ENCODE measurements at places on chromosomes 12 and 14.
A peak's percentile ranks its signal among the peaks of the same experiment; 100 is the strongest.

DNA sequence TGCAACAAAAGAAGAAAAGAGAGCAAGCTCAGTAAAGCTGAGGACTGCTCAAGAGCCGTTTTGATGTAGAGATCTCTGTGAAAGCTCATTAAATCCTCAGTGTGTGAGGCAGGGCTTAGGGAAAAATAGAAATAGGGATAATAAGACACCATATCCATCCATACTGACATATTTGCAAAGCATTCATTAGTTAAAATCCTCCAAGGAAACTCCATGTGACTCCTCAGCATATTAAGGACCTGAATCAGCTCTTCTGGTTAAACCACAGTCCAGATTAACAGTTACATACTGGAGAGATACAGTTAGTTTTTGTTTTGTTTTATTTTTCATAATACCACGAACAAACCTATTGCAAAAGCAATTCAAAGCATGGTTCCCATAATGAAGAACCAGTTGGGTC is 288.2 kb downstream of the PAWR start:
- DNase-seq = no peak

DNA sequence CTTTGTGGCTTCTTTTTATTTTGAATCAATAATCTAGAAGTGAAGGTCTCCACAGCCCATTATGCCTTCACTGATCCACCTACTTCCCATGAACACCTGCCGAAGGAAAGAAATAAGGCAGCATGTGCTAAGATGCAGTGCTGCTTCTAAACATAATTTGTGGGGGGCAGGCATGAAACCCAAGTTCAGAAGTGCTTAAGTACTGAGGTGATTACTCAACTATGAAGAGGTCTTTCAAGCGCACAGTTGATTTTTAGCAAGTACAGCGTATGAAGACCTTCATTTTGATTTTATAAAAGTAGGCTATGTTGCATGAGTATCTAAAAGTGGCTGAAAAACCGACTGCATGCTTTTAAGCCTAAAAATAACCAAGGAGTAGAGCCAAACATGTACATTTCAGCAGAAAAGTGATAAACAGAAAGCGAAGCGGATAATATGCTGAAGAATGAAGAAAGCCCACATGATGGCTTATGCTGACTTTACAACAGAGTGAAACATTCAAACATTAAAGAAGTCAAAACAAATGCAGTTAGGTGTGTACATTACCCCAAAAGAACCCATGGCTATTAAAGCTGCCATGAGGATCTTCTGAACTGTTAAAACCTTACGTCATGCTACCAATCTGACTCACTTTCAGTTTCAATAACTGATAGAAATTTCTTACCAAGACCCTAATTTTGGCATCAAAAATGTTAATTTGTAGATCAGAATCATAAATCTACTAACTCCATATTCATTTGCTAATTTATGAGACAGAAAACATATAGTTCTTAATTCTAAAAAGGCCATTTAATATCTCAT is 29.3 kb downstream of the KICS2 start:
- DNase-seq = no peak

DNA sequence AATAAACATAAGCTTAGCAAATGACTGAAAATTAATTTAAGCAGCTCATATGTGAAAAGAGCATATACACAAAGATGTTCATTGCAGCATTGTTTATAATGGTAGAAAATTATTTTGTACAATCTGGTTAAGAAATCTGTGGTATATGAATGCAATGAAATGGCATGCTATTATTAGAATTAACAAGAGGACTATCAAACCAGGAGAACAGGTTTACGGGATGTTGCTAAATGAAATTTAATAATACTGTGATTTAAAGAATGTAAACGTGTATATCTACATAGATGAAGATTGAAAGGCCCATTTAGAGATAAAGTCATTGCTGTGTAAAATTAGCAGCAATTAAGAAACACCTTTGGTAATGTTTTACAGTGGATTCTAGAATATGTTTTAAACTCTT is 70.5 kb downstream of the EID3 start:
- DNase-seq = no peak

- DNase-seq = no peak
These were observed 7.5 kb downstream of the PTPN6 start for GRCh38 chr12:6958609-6959057.

DNA sequence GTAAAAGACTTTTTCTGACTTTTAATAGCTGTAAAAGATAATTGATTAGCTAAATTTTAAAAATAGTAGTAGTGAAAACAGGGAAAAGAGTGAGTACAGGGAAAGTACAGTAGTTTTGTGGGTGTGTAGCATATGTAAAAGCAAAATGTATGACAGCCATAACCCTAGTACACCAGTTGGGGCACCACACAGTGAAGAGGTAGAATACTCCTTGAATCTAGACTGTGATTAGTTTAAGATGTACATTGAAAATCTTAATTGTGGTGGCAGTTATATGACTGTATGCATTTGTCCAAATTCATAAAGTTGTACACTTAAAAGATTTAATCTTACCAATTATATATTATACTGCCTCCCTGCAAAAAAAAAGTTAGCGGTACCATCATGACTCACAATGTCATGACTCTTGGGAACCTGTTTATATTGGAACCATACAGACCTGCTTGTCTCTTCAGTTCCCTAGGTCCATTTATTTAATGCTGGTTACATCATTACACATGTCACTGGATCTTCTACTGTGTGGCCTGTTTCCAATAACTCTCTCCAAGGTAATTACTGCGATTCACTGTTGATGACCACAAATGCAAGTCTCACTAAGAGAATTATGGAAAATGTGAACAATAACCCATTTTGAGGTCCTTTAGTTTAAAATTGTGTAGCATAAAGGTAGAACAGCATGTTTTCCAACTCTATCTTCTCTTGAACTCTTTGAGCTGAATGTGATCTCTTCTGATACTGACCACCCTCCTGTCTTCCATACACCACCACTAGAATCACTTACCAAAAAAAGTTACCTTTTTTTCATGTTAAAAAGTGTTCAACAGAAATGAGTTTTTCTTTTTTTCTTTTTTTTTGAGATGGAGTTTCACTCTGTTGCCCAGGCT is 264.2 kb upstream of the AMIGO2 start:
- no peak for DNase-seq

GRCh38 chr14:104817930-104818713 is 17.2 kb downstream of the ZBTB42 start:
- no peak for DNase-seq

- no peak for DNase-seq
These were observed 38.4 kb upstream of the FOXN3 start for GRCh38 chr14:89455412-89455811.

- no peak for DNase-seq
These were observed 632.8 kb downstream of the DIO2 start for GRCh38 chr14:79578470-79578869.

DNA sequence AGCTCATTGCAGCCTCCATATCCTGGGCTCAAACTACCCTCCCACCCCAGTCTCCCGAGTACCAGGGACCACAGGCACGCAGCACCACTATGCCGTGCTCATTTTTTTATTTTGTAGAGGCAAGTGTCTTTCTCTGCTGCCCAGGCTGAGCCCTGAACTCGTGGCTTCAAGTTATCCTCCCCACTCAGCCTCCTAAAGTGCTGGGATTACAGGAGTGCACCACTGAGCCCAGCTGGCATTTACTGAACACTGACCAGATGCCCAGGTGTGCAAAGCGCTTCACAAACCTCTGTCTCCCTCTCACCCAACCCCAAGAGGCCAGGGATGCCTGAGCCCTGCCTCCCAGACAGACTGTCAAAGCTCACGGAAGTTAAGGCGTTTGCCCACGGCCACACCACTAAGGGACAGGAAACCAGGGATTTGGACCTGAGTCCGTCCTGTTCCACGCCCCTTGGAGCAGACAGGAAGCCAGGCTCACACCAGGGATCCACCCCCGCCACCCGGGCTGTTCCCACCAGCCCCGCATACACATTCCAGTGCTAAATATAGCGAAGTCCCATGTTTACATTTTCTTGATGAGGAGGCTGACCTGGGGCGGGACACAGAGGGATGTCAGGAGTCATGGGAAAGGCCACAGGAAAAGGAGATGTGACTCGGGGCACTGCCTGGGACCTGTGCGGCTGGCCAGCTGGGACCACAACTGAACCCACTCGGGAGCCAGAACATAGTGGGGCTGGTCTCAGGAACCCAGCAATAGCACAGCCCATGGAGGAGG is 51.2 kb downstream of the TESC start:
- no peak for DNase-seq

DNA sequence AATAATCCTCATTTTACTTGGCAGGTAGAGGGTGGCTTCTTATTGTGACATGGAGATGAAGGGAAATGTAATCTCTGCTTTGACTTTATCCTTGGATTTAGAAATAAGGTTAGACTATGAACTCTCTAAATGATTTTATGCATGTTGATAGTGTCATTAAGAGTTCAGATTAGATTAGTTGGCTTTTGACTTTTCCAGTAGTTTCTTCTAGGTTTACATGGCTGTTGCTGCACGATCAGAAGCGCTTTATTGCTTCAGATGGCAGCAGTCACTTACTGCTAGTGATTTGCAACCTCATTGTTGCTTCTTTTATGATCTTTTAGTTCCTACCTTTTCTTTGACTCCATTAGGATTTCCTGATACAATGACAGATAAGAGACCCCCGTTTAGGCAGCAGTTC is 32.3 kb downstream of the SLC15A5 start:
- no peak for DNase-seq

GRCh38 chr12:95862038-95862437 is 3.3 kb downstream of the SNRPF start:
- no peak for DNase-seq

DNA sequence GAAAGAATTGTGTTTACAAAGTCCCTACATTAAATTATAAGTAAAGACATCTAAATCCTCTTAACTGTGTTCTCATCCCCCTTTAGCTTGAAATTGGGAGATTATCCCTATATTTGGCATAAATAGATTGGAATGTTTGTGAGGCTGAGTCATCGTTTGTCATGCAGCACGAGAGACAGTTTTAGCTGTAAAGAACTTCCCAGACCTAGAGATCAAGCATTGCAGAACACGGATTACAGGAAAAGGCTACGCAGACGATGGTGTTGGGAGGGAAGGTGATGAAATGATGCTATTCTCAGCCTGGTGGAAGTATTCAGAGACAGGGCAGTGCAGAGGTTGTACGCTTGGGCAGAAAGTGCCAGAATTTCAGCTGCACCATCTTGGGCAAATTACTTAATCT is 93.8 kb downstream of the PTPRB start:
- DNase-seq = no peak

- no peak for DNase-seq
These were observed 47.7 kb downstream of the GNG2 start for GRCh38 chr14:51908086-51908485.

DNA sequence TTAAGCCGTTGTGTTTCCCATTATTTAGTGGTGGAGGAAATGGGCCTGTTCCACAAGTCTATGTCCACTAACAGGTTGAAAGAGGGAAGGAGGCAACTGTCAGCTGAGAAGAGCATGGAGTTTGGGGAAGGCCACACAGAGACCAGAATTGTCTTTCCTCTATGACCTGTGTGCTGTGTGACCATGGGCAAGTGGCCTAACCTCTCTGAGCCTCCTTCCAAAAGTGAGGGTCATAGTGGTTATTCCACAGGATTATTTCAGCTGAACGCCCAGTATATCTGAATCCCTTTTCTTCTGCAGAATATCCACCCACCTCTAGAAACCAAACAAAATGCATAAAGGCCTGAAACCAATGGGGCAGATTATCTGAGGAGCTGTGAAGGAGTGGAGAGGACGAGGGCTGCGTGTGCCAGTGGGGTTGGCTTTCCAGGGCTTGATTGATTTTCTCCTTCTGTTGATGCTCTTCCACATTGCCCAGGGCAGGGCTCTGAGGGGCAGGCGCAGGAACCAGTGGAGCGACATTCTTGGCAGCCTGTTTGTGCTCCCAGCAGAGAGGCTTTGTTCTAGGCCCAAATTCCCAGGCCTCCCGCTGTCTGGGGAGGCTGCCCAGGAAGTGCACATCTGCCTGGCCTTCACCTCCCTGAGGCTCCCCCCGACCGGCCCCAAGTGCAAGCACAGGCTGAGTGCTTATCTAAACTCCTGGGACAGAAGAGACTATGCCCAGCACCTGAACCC is 452.7 kb downstream of the BCL11B start:
- no peak for DNase-seq

GRCh38 chr12:52969828-52970569 is 21.1 kb downstream of the KRT18 start:
- no peak for DNase-seq

- no peak for DNase-seq
These were observed 43.3 kb upstream of the GPR132 start for GRCh38 chr14:105108516-105108864.

GRCh38 chr14:23071244-23071920 is 14.1 kb upstream of the CDH24 start:
- DNase-seq = peak; percentile 60

DNA sequence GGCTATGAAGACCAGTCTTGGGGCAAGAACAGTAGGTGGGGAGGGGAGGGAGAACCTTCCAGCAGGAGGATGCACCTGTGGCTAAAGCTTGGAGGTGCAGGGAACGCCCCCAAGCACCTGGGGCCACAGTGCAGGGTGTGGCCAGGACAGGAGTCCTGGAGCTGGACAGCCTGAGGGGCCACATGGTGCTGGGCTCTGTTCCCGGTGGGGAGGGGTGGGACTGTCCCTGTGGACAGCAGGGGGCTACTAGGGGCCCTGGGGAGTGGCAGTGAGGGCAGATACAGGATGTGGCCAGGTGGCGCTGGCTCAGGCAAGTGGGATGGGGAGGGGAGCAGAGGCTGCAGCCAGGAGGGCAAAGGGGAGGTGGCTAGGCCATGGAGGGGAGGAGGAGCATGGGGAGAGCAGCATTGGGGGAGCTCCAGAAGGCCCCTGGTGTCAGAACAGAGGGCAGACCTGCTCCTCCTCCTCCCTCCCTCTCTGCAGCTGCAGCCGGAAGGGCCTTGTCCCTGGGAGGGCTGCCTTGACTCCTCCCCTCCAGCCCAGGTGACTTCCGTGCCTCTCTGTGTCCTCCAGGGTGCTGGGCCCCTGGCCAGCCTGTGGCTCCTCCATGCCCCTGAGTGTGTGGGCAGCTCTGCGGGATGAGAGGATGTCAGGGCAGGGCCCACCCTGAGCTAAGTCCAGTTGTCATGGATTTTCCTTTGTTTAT is 68.4 kb upstream of the DLK1 start:
- no peak for DNase-seq

DNA sequence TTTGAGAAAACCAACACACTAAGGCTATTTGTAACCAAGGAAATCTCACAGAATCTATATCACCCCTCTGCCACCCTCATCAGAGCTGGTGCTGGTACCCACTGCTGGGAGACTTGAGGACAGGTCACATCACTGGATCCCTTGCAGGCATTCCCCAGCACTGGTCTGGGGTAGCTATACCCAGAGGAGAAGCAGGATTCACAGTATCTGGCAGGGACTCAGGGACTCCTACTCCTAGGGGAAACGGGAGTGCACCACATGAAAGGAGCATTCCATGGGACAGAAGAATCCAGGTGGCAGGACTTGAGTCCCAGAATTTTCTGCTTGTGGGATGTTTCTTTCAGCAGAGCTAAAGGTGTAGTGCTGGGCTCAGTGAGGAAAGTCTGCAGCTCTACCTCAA is 223.2 kb downstream of the ADGRD1 start:
- DNase-seq = no peak

DNA sequence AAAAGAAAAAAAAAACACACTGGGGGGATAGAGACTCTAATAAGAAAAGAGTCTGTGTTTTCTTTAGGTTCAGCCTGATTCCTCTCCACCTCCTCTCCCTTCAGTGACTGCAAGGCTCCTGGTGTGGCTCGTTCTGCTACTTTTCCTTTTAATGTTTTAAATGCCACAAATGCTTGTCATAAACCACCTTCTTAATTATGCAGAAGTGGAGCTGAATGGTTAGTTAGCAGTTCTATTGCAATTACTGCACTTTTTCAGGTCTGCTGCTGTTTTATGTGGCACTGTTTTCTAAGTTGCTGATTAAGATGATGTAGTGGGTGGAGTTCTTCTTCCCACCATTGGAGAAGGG is 878.1 kb downstream of the DIO2 start:
- no peak for DNase-seq

- no peak for DNase-seq
These were observed 45.0 kb downstream of the LRTM2 start for GRCh38 chr12:1865284-1865866.

Measured in stimulated activated CD8-positive, alpha-beta memory T cell treated with anti-CD3 and anti-CD28 coated beads, Interleukin-2, amount 100 ng/mL, for 48 hours (primary cell).